8988T (cell line): ENCODE measurements at places on chromosomes 2 and 18.
A peak's percentile ranks its signal among the peaks of the same experiment; 100 is the strongest.

DNA sequence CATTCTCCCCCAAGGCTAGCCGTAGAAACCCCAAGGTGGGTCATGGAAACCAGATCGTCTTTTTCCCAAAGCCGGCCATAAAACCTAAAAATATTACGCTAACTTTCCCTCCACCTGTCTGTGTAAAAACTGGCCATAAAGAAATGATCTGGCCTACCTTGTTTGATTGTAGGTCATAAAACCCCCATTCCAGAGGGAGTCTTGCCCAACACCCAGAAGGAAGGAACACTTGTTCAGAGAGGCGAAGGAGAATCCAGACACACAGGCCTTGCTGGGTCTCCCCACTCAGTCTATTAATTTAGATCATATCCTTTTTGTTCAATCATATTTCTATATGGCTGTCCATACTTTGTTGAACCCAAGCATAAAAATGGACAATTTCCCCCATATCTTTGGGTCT lies 344.7 kb downstream of the HRH4 start:
- DNase-seq: no peak

DNA sequence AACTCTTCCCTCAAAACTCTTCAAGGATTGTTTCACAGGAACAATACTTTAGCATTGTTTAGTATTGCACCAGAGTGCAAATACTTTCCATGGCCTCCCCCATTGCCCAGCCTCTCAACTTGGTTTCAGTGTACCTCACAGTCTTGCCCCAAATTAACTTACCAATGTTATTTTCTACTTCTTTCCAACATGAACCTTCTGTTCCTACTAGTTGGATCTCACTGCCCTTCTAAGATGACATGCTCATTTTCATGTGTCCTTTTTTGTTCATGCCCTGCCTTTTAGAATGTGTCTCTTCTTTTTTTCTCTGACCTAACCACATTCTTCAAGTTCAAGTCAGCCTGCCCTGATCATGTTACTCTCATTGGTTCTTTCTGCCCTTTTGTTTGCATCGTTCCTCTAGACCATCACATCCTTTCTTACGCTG lies 4.1 kb downstream of the SPATS2L start:
- DNase-seq: no peak

GRCh38 chr18:31684279-31685096 lies at the start of gene B4GALT6:
Gene B4GALT6, minus strand, starts transcription at chr18:31684581. Its CDS starts 155 bp downstream, at chr18:31684426.
- DNase-seq: peak; percentile 62

DNA sequence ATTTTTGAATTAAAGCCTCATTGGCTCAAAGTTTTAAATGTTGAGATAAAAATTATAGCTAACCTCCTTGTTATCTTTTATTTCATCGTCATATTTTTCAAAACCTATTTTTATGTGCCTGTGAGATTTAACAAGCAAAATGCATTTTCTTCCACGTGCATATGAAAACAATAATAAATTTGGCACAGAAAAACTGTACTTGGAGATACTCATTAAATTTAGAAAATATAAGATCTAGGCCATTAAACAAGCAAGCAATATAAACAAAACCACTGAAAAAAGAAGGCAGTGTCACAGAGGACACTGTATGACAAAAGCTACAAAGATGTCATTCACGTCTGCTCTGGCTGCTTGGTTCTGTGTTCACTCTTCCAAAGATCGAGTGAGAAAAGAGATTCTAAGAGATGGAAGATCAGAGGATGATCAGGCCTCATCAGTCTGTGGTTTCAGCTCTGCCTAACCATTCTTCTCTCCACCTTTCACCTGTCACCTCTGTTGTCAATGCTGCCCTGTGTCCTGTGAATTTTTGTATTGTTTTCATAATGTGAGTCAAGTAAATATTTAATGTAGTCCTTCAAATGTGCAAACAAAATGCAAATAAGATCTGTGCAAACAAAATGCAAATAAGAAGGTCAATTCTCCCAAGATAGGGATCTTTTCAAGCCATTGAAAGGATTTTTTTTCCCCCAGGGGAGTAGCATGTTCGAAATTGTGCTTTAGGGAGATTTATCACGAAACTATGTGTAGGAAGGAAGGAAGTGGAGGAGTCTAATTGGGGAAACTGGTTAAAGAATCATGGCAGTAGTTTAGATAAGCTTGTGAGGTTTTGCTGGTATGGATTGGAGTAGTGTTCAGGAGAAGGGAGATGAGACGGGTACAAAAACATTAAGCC lies 138.7 kb upstream of the RBMS1 start:
- no peak for DNase-seq

GRCh38 chr18:67425672-67426071 lies 90.8 kb downstream of the DSEL start:
- DNase-seq: no peak

- no peak for DNase-seq
Measured at GRCh38 chr2:159144776-159145614, 141.5 kb downstream of the WDSUB1 start.

DNA sequence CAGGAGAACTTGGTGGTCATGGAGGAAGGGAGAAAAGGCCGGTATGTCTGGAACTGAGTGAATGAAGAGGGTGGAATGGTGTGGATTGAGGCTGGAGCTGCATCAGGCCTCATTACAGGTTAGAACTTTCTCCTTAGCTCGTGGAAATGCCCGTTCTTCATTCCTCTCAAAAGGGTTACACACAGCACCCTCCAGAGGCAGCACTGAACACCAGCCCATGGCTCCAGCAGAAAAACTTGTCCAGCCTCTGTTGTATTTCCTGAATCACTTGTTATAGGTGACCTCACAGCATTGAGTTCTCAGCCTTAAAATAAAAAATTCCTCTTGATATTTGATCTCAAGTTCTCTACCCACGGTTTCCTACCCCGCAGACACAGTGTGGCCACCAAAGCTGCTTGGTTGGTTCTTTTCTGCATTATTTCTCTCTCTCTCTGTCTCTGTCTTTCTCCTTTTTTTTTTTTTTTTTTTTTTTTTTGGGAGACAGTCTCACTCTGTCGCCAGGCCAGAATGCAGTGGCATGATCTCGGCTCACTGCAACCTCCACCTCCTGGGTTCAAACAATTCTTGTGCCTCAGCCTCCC lies 89.6 kb downstream of the ITGB1BP1 start:
- peak; percentile 40 for DNase-seq

- DNase-seq: no peak
Measured at GRCh38 chr18:59359576-59359952, 499 bp upstream of the LMAN1 start.

DNA sequence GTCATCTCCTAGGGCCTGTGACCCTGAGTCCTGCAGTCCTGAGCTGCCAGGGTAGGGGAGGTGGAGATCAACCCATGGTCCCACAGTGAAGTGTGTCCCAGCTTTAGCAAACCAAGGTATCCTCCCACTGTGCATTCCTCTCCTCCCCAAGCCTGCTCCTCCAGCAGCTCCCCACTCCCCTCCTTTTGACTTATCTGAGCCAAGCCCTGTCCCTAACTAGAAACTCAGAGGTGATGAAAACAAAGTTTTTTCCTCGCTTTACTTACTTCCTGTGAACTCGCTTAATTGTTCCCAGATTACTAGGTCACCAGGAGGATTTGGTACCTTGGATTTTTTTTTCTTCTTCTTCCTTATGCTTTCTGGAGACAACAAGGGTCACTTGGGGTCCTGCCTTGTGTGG lies 80.8 kb downstream of the EHD3 start:
- no peak for DNase-seq

DNA sequence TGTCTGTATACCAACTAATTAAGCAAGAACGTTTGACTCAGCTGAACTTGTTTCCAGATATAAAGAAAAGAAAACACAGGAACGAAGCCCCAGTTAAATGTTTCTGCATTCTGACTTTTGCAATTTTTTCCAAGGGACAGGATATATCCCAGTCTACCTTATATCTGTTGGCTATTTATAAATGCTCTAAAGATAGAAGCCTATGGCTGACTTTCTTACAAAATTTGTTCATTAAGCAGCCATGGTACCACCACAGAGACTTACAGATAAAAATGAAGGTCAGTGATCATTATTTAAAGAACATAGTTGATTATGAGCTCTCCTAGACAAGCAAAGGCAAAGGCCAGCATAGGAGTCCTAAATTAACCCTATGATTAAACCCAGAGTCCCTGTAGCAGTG lies 462.7 kb upstream of the SPHKAP start:
- DNase-seq: no peak

GRCh38 chr18:75210274-75211001 lies at the start of gene TSHZ1:
Gene TSHZ1, plus strand, starts transcription at chr18:75210797. Its CDS starts 1,080 bp downstream, at chr18:75211877.
- peak; percentile 21 for DNase-seq

DNA sequence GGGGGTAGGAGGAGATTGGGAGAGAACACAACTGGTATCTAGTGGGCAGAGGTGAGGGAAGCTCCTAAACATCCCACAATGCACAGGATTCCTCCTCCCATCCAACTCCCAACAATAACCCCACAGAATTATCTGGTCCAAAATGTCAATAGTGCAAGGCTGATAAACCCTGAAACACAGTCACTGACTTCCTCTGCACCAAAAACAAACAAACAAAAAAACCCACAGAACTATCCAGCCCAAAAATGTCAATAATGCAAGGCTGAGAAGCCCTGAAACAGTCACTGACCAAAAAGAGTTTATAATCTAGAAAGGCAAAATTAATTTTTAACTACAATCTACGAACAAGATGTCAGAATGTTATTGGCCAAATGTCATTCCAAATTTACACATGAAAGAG lies 9.8 kb downstream of the TMX3 start:
- DNase-seq: no peak

GRCh38 chr2:13669607-13670006 lies 952.9 kb downstream of the TRIB2 start:
- DNase-seq: no peak

- no peak for DNase-seq
Measured at GRCh38 chr2:200523158-200523557, 2.8 kb upstream of the SGO2 start.

- DNase-seq: no peak
Measured at GRCh38 chr2:100484390-100484789, 14.1 kb downstream of the NMS start.

- no peak for DNase-seq
Measured at GRCh38 chr2:129548880-129549279, 430.6 kb upstream of the RAB6C start.

GRCh38 chr2:200713704-200714064 lies 98.0 kb upstream of the BZW1 start:
- no peak for DNase-seq

DNA sequence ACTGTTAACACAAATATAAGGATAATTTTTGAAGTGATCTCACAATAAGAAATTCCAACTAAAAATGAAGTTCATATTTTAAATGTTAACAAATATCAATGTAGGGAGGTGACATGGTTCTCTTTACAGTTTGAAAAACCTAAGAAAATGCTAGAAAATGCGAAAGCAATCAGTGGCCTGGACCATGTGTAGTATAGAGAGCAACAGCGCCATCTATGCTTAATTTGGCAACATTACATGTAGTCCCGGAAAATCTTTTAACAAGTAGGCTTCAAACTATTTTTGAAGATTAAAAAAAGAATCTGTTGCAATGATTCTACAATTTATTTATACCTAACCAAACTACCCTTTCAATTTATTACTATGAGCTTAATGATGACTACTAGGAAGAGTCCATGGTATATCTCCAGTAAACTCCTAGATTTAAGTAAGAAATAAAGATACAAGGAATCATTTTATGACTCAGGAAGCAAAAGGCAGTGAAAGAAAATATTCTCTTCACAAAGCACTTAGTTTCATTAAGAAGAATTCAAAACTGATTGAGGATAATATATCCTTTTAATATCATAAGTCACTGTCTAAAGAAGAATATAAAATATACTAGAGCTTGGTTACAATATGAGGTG lies 33.3 kb downstream of the NDUFA10 start:
- DNase-seq: no peak

GRCh38 chr2:132623096-132623839 lies 46.7 kb downstream of the LYPD1 start:
- no peak for DNase-seq

DNA sequence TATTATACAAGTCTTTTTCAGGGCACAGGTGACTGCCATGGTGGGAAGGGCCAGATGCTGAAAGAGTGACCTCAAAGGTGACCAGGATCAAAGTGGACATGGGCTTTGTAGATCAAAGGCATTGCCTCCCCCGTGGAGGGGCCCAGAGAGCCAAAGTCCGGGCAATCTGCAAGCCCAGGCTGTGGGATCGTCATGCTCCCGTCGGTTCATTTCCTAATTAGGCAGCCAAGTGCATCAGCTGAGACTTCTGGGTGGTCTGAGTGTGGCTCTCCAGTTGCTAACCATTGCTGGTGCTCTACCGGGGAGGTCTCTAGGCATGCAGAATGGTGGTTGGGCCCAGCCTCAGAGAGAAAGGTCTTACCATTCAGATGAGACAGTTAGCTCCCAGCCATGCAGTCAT lies 61.6 kb downstream of the TRIB2 start:
- no peak for DNase-seq

DNA sequence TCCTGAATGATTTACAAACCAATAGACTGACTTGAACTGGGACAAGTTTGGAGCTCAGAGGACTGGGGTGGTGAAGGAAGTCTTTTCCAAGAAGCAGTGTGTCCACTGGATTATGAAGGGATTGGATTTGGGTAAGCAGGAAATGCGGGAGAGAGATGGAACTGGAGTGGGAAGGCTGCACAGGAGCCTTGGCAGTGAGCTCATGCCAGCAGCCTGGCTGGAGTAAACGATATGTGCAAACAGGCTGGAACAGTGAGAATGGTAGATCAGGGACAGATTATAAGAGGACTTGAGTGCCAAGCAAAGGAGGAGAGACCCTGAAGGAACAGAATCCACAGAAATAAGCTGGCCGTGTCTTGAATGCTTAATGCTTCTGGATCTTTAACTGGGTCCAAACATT lies 121.9 kb upstream of the GATA6 start:
- no peak for DNase-seq

- no peak for DNase-seq
Measured at GRCh38 chr2:54420524-54421172, 35.5 kb upstream of the SPTBN1 start.

- no peak for DNase-seq
Measured at GRCh38 chr2:150639383-150639782, 151.9 kb upstream of the RND3 start.

GRCh38 chr18:28766721-28767120 lies 589.8 kb upstream of the CDH2 start:
- no peak for DNase-seq

GRCh38 chr2:79437433-79438267 lies 75.2 kb upstream of the CTNNA2 start:
- DNase-seq: no peak

DNA sequence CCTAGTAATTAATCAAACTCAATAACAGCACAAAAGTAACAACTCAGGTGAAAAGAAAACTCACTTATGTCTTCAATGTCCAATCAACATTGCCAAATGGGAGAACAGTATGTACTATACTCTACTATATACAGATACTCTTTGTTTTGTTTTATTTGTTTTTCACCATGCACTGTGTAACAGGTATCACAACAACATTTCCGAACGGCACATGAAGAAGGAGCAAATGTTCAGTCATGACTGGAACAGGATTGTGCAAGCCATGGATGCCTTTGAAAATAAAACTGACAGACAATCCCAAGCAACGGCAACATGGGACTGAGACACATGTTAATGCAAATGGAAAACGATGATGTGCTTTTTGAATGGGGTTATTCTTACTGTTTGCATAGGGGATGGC lies 334.9 kb upstream of the THUMPD2 start:
- no peak for DNase-seq
